ENCODE measurements at places on chromosomes 2 and 18.
A peak's percentile ranks its signal among the peaks of the same experiment; 100 is the strongest.

GRCh38 chr2:1313240-1313924, 99.9 kb upstream of the TPO start:
- no peaks in the 10 kb centered on the region for H3K4me1 ChIP-seq
- DNase-seq, result no peak
- H3K4me3 ChIP-seq, result no peak overlapping the region
- no peaks in the 10 kb centered on the region for H3K27me3 ChIP-seq
- H3K36me3 ChIP-seq, result no peaks in the 10 kb centered on the region

- no peak overlapping the region for H3K4me3 ChIP-seq
- peak; percentile 69 for DNase-seq
- no peaks in the 10 kb centered on the region for H3K4me1 ChIP-seq
- H3K27me3 ChIP-seq, result no peaks in the 10 kb centered on the region
These were observed 59.9 kb downstream of the SUMO1 start for GRCh38 chr2:202178346-202178958.

- H3K4me1 ChIP-seq, result no peaks in the 10 kb centered on the region
- H3K4me3 ChIP-seq, result no peak overlapping the region
- no peaks in the 10 kb centered on the region for H3K27me3 ChIP-seq
- no peak overlapping the region for H3K27ac ChIP-seq
- DNase-seq, result no peak
These were observed 1109.7 kb downstream of the SOCS6 start for GRCh38 chr18:71398531-71398930.

DNA sequence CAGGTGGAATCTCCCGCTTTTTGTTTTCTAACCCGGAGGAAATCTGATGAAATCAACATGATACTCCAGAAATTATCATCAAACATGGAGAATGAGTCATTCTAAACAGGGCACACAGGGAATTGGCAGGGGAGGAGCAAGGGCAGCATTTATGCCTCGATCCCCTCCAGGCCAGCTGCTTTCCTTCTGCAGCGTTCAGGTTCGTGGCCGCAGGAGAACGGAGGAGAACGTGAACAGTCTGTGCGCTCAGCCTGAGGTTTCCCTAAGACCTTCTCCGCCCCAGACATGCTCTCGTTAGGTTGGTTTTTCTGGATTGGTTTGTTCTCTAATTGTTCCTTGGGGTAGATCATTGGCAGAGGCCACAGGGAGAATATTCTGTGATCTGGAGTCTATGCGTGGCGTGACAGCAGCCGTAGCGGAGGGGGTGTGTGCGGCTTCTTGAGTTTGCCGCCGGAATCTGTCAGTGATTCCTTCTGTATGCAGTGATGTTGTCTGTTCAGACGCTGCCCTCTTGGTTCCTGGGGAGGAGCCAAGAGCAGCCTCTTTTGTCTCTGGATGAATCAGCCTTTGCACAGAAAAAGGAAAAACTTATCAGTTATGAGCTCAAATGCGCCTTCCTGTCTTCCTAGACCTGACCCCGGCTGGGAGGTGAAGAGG, 75.9 kb downstream of the SH3BP4 start:
- H3K27ac ChIP-seq, result no peak overlapping the region
- no peak overlapping the region for H3K4me3 ChIP-seq
- H3K36me3 ChIP-seq, result no peaks in the 10 kb centered on the region
- no peak for DNase-seq
- H3K4me1 ChIP-seq, result no peaks in the 10 kb centered on the region
- H3K27me3 ChIP-seq, result no peaks in the 10 kb centered on the region

DNA sequence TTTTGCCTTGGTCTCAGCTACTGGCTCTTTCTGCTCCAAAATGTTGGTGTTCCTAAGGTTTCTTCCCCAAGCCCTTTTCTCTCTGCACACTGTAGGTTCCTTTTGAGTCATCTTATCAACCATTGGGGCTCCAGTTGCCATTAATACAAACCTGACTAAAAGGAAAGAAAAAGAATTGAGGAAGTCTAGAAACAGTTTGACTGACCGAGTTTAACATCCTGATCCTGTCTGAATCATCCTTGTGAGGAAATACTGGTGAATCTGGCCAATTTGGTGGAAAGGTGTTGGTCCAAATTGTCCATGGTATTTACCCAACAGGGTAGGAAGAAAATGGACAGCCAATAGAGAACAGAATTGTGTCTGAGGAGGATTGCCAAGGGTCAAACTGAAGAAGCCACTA, 38.3 kb downstream of the CRYGD start:
- no peak overlapping the region for H3K4me3 ChIP-seq
- H3K36me3 ChIP-seq, result no peaks in the 10 kb centered on the region
- no peaks in the 10 kb centered on the region for H3K27me3 ChIP-seq
- no peak overlapping the region for H3K27ac ChIP-seq
- H3K4me1 ChIP-seq, result no peaks in the 10 kb centered on the region

GRCh38 chr2:191615596-191615995, 62.3 kb upstream of the NABP1 start:
- peaks cover 26% of the 10 kb centered on the region for H3K4me1 ChIP-seq
- DNase-seq, result peak; percentile 58
- no peak overlapping the region for H3K27ac ChIP-seq
- H3K36me3 ChIP-seq, result no peaks in the 10 kb centered on the region

DNA sequence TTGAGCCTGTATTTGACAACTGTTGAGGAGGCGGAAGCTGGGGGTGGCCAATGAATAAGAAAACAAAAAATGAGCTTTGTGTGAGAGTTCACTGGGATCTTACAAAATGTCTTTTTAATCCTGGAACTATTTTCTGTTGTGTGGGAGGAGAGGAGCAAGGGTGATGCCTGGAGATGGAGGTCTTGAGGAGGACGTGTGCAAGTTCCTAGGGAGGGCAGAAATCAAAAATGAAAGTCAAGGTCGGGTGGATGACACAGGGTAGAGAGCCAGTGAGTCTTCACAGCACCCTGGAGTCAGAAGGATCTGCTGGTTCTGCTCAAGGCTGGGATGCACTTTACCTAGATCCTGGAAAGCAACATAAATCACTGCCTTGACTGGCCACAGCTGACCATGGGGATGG, 180.3 kb upstream of the PKDCC start:
- no peak overlapping the region for H3K4me3 ChIP-seq
- no peaks in the 10 kb centered on the region for H3K36me3 ChIP-seq
- DNase-seq, result no peak

Measured in common myeloid progenitor, CD34-positive (primary cell).